ENCODE measurements at places on chromosomes 3 and 15. TPM values are rescaled to one million over a fixed set of nuclear protein-coding genes. Genes with fewer than 3 reads are reported as not detected.

The SQOR gene
- polyA plus RNA-seq = 11.3 TPM

The ADAMTSL3 gene
- not detected for polyA plus RNA-seq

- DNase-seq = no peak
These were observed 362.6 kb downstream of the LPP start for GRCh38 chr3:188516515-188516914.

GRCh38 chr3:98525494-98525893 lies 2.8 kb upstream of the CLDND1 start:
- no peak for DNase-seq

The GPR171 gene
- not detected for polyA plus RNA-seq

- no peak for DNase-seq
These were observed 474 bp downstream of the PRR23B start for GRCh38 chr3:139020036-139020867.

The TMEM202 gene
- not detected for polyA plus RNA-seq

DNA sequence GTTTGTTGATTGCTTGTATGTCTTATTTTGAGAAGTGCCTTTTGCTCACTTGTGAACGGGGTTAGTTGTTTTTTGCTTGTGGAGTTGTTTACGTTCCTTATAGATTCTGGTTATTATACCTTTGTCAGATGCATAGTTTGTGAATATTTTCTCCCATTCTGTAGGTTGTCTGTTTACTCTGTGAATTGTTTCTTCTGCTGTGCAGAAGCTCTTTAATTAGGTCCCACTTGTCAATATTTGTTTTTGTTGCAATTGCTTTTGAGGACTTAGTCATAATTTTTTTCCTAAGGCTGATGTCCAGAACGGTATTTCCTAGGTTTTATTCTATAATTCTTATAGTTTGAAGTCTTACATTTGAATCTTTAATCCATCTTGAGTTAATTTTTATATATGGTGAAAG lies 285.3 kb upstream of the GADL1 start:
- DNase-seq = no peak

DNA sequence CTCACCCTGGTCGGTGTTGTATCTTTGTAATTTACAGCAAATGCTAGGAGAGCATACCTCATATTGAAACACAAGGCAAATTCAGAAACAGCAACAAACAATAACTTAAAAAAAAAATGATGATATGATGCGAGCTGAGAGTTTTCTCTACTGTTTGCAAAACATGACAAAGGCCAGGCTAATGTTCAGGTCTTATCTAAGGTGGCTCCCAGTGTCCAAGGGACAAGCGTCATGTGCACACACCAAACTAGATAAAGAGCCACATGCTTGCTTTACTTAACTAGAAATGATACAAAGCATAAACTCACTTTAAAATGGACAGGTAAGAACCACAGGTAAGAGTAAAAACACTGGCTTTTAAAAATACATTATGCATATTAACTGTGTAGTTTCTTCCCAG lies 375.9 kb downstream of the FOXP1 start:
- no peak for DNase-seq

GRCh38 chr3:140051019-140051957 lies 116.3 kb downstream of the CLSTN2 start:
- DNase-seq = no peak

The ITPR1 gene
- 3.2 TPM for polyA plus RNA-seq

All from endothelial cell of umbilical vein (primary cell).